ENCODE measurements at places on chromosomes 2 and 18.

- no peak for DNase-seq
These were observed 694 bp downstream of the UNC50 start for GRCh38 chr2:98608962-98609604.

DNA sequence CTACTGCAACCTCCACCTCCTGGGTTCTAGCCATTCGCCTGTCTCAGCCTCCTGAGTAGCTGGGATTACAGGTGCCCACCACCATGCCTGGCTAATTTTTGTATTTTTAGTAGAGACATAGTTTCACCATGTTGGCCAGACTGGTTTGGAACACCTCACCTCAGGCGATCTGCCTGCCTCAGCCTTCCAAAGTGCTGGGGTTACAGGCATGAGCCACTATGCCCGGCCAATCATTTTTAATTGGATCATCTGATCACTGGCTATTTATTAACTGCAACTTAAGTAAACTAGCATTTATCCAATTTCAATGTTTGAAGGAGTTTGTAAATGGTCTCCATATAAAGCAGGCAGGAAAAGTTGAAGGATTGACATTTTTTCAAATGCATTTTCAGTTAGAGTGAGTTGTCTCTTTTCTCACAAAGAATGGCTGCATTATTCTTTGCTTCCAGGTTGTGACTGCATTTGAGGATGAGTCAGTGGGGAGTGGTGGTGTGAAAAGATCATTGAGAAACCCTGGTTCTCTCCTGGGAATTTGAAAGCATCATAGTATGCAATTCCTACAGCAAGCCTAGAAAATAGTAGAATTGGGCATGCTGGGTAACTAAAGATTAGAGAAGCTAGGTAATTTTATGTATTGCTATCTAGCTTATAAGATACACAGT is 431.1 kb upstream of the ZEB2 start:
- DNase-seq: no peak

- DNase-seq: no peak
These were observed 9.4 kb downstream of the SMAD4 start for GRCh38 chr18:51039138-51040112.

GRCh38 chr2:72137498-72138010 is 10.1 kb downstream of the CYP26B1 start:
- DNase-seq: no peak

DNA sequence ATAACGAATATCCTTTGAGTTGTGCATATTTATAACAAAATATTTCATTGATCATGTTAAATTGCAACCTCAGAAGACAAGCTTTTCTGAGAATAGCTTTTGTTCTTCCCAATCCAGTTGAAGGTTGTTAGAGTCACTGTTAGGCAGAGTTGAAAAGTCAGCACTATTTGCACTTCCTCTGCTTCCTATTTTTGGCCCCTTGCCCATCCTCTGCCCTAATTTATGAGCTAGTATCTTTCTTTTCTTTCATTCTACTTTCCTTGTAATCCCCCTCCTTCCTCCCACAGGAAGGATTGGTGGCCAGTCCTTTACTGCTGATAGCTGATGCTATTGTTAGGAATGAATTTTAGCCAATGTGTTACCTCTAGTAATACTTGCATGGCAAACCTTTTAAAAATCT is 4.9 kb downstream of the RALB start:
- DNase-seq: no peak

GRCh38 chr2:160372585-160372984 is 121.0 kb downstream of the RBMS1 start:
- DNase-seq: no peak

GRCh38 chr2:20135631-20136050 is 84.2 kb upstream of the LAPTM4A start:
- peak; percentile 36 for DNase-seq

- DNase-seq: peak; percentile 91
These were observed 12.3 kb upstream of the MEP1B start for GRCh38 chr18:32177530-32177929.

GRCh38 chr2:13193900-13194299 is 477.2 kb downstream of the TRIB2 start:
- DNase-seq: no peak
